ENCODE measurements at places on chromosomes 13 and 19. TPM values are rescaled to one million over a fixed set of nuclear protein-coding genes. Genes with fewer than 3 reads are reported as not detected.

GRCh38 chr13:99528547-99528946 is 27.3 kb downstream of the TM9SF2 start:
- peak; percentile 25 for DNase-seq
- no peaks in the 10 kb centered on the region for H3K4me1 ChIP-seq
- no peak overlapping the region for H3K4me3 ChIP-seq
- peaks cover 6% of the 10 kb centered on the region for H3K36me3 ChIP-seq
- H3K27me3 ChIP-seq, result no peaks in the 10 kb centered on the region
- H3K27ac ChIP-seq, result no peak overlapping the region

- H3K36me3 ChIP-seq, result no peaks in the 10 kb centered on the region
- no peak for DNase-seq
- peaks cover 10% of the 10 kb centered on the region for H3K4me1 ChIP-seq
Observed at GRCh38 chr13:52806029-52806428, 42.4 kb downstream of the PCDH8 start.

DNA sequence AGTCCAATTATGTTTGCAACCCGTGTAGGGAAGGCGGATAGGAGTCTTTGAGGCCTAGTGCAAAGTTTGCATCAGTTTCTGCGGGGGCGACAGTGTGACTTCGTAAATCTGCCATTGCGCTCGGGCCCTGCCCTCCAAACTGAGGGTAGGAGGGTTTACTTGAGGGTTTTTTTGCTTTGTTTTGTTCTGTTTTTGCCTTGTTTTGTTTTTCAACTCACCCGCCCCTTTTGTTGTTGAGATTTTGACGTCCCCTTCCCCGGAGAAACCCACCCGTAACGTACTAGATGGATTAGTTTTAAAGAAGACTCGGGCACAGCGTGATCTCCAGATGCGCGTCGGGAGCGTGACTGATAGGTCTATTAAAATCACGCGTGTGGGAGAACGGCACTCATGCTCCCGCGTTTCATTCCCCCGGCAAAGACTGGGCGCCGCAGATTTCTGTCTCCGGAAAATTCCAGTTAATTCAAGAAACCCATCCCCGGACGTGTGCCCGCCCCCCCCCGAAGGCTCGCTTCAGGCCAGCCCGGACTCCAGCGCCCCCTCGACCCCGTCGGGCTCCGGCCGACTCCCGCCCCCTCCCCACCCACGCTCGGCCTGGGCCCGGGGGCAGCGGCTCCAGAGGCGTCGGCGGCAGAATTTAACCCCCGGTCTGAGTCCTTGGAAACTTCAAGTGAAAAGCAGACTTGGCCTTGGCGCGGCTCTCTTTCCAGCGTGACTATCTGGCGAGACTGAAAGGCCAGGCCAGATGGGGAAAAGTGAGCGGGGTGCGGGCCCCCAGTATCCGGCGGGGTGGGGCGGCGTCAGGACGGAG is 5.0 kb downstream of the SOX1 start:
- H3K36me3 ChIP-seq, result no peaks in the 10 kb centered on the region
- no peak overlapping the region for H3K27ac ChIP-seq
- H3K27me3 ChIP-seq, result peaks cover 17% of the 10 kb centered on the region
- no peak for DNase-seq
- no peak overlapping the region for H3K4me3 ChIP-seq

GRCh38 chr19:49976496-49976895 is 15.5 kb upstream of the SIGLEC11 start:
- H3K27ac ChIP-seq, result no peak overlapping the region
- H3K4me3 ChIP-seq, result no peak overlapping the region
- H3K4me1 ChIP-seq, result no peaks in the 10 kb centered on the region
- H3K36me3 ChIP-seq, result no peaks in the 10 kb centered on the region

- H3K27me3 ChIP-seq, result no peaks in the 10 kb centered on the region
- no peak for DNase-seq
- no peak overlapping the region for H3K4me3 ChIP-seq
- H3K4me1 ChIP-seq, result no peaks in the 10 kb centered on the region
Observed at GRCh38 chr13:60662595-60662994, 265.6 kb downstream of the TDRD3 start.

The ETV2 gene
- not detected for total RNA-seq

DNA sequence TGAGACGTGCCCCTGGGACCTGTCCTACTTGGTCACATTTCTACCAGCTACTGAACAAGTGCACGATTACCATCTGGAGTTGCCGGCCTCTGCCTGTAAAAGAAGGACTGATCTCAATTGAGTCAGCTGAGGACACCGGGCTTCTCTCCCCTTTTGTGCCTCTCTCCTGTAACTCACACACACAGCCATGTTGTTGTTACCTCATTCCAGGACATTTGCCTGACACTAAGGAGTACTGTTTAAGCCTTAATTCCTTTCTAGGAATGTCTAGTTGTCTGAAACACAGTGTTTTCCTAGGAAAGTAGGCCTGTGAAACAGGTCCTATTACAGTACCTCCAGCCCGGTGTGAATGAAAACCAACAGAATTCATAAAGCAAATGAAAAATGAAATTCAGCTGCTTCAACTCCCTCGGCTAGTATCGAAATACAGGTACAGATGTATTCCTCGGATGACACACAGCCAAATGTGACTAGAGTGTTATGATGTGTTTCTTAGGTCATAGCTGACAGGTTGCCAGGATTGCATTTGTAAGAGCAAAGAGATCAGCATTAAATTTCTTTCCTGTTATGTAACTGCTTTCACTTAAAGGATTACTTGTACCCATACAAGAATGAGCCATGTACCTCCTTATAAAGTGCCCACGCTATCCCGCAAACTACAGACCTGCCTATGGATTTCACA is 152.0 kb upstream of the IRS2 start:
- H3K4me3 ChIP-seq, result no peak overlapping the region
- DNase-seq, result peak; percentile 65
- no peak overlapping the region for H3K27ac ChIP-seq
- H3K4me1 ChIP-seq, result peaks cover 11% of the 10 kb centered on the region
- H3K36me3 ChIP-seq, result no peaks in the 10 kb centered on the region

GRCh38 chr13:95337597-95337996 is 36.3 kb upstream of the ABCC4 start:
- H3K27ac ChIP-seq, result no peak overlapping the region
- H3K27me3 ChIP-seq, result no peaks in the 10 kb centered on the region
- no peak for DNase-seq
- H3K4me3 ChIP-seq, result no peak overlapping the region

The TLE2 gene
- 7.7 TPM for total RNA-seq

DNA sequence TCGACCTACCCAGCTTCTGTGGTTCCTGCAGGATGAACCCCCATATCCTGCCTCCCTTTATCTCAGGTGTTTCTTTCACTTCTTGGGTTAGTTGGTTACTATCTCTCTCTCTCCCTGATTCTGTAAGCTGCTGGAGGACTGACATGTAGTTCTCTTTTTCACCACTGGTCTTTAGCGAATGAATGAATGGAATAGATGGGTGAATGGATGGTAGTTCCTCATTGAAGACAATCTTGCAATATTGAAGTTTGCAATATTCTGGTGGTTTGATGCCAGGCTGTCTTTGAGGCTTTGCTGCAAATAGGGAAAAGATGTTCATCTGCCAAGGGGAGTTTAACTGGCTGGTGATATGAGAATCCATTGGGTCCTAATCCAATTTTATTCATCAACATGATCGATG is 120.2 kb downstream of the UBL3 start:
- peak; percentile 7 for DNase-seq
- H3K4me3 ChIP-seq, result no peak overlapping the region
- no peak overlapping the region for H3K27ac ChIP-seq
- no peaks in the 10 kb centered on the region for H3K4me1 ChIP-seq

- no peaks in the 10 kb centered on the region for H3K27me3 ChIP-seq
- H3K4me1 ChIP-seq, result no peaks in the 10 kb centered on the region
- H3K4me3 ChIP-seq, result no peak overlapping the region
Observed at GRCh38 chr13:84607261-84608013, 725.2 kb upstream of the SLITRK1 start.

The ZNF681 gene
- total RNA-seq, result 2.5 TPM

GRCh38 chr19:3041761-3042620 is 12.9 kb upstream of the TLE2 start:
- no peaks in the 10 kb centered on the region for H3K27me3 ChIP-seq
- H3K4me1 ChIP-seq, result no peaks in the 10 kb centered on the region
- no peak for DNase-seq
- no peaks in the 10 kb centered on the region for H3K36me3 ChIP-seq
- no peak overlapping the region for H3K27ac ChIP-seq

DNA sequence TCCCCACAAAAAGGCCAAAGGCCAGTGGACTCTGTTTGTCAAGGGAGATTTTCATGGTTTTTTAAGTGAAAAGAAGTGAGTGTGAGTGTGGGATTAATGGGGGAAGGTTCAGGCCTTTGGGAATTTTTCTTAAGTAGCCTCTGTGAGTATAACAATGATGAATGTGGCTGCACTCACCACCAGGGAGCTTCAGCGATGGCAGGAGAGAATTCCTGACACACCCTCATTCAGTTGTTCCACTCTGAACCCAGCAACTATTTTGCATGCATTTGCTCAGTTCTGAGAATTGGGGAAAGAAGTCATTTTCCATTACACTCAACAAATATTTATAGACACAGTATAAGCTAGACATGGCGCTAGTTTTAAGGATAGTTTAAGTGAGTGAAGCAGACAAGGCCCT is 117.9 kb downstream of the CCNA1 start:
- H3K4me1 ChIP-seq, result no peaks in the 10 kb centered on the region
- H3K27ac ChIP-seq, result no peak overlapping the region
- H3K36me3 ChIP-seq, result no peaks in the 10 kb centered on the region

- no peaks in the 10 kb centered on the region for H3K4me1 ChIP-seq
- peak; percentile 67 for DNase-seq
- no peak overlapping the region for H3K27ac ChIP-seq
- no peak overlapping the region for H3K4me3 ChIP-seq
Observed at GRCh38 chr19:17889609-17890214, 18.0 kb downstream of the SLC5A5 start.

The KLK1 gene
- not detected for total RNA-seq

DNA sequence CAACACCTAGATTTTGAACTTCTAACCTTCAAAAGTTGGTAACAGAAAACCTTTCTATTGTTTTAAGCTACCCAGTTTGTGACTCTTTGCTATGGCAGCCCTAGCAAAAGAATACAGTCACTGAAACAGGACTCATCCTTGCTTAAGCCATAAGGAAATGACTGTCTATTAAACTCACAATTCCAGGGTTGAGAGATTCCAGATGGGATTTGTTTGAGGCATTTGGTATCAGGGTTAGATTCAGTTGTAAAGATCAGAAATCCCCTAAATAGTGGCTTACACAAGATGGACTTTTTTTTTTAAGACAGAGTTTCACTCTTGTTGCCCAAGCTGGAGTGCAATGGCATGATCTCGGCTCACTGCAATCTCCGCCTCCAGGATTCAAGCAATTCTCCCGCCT is 41.1 kb upstream of the RGCC start:
- no peak for DNase-seq
- no peaks in the 10 kb centered on the region for H3K4me1 ChIP-seq
- H3K36me3 ChIP-seq, result no peaks in the 10 kb centered on the region
- no peak overlapping the region for H3K27ac ChIP-seq

DNA sequence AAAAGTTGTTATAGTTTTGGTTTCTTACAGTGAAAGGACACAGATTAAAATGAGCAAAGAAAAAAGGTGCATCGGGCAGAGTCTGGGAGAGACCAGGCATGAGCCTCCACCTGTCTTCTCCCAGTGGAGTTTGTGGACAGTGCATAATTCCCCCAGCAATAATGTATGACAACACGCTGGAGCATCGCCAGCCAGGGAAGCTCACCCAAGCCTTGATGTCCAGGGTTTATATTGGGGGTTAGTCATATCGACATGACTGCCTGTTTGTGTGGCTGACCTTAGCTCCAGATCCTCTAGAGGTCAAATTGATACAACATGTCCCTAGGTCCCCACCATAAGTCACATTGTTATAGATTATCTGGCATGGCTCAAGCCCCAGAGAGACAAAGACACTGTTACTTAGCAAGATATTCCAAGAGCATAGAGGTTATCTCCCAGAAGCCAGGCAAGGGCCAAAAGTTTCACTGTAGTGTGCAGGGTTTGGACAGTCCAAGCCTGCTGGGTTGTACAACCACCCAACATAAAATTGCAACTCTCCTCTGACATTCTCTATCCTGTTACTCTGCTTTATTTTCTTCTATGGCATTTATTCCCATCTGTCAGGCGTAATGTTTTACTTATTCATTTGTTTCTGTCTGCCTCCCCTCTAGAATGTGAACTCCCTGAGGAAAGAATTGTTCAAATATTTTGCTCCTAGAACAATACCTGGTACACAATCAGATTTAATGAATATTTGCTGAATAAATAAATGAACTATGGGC is 5.6 kb upstream of the KLK13 start:
- H3K4me1 ChIP-seq, result peaks cover 23% of the 10 kb centered on the region
- DNase-seq, result peak; percentile 83
- H3K27me3 ChIP-seq, result no peaks in the 10 kb centered on the region
- peak overlapping the region; percentile 89 for H3K27ac ChIP-seq
- H3K36me3 ChIP-seq, result no peaks in the 10 kb centered on the region

GRCh38 chr19:4063369-4064148 is 3.1 kb downstream of the ZBTB7A start:
- no peaks in the 10 kb centered on the region for H3K36me3 ChIP-seq
- peak overlapping the region; percentile 73 for H3K27ac ChIP-seq
- peaks cover 35% of the 10 kb centered on the region for H3K4me1 ChIP-seq
- H3K4me3 ChIP-seq, result peak overlapping the region; percentile 87

The OVOL3 gene
- total RNA-seq, result not detected

DNA sequence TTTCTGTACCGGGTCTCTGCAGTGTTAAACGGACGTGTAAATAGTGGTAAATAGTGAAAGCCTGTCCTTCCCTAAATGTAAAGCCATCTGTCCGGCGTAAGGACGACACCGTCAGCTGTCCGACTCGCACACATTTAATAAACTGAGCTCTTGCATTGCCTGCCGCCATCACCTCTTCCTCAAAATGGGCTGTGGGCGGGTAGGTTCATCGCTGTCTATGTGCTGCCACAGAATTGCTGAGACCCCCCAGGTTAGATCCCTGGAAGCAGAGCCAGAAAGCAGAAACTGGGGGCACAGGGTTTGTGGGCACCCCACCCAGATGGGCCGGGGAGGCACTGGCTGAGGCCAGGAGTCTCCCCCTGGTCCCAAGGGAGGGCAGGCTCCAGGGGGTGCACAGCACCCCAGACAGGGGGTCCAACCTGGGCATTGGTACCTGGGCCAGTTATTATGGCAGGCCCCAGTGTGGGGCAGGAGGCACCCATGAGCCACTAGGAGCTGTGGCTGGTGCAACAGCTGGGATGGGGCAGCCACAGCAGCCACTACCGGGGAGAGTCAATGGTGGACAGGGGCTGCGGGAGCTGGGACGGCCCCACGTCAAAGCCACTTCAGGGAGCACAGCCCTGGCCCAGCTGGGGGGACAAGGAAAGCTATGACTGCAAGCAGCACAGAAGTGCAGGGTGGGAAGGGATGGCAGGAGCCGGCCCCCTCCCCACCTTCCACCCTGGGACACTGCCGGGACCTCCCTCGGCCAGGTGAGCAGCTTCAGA is 5.7 kb downstream of the C19orf25 start:
- H3K4me3 ChIP-seq, result no peak overlapping the region
- no peak overlapping the region for H3K27ac ChIP-seq

DNA sequence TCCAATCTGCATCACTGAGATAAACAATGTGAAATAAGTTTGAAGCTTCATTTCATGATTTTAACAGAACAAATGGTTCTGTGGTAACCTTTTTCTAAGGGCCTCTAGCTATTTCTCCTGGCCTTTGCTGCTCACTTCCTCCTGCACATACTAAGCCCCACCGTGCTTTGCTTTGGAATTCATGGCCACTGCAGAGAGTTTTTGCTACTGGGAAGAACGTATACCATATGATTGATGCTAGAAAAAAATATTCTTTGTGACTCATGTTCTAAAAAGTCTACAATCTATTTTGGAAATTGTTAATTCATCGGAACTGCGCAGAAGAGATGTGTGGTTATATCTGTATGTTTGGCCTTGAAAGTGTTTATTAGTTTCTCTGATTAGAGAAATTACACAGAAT is 747.3 kb downstream of the PCDH9 start:
- H3K4me1 ChIP-seq, result no peaks in the 10 kb centered on the region
- no peak overlapping the region for H3K27ac ChIP-seq
- no peaks in the 10 kb centered on the region for H3K36me3 ChIP-seq
- H3K27me3 ChIP-seq, result no peaks in the 10 kb centered on the region
- no peak overlapping the region for H3K4me3 ChIP-seq

- no peaks in the 10 kb centered on the region for H3K27me3 ChIP-seq
- no peaks in the 10 kb centered on the region for H3K4me1 ChIP-seq
Observed at GRCh38 chr13:69069554-69070133, 1038.0 kb upstream of the ATXN8OS start.
